ENCODE measurements at places on chromosomes 5 and 9.
A peak's percentile ranks its signal among the peaks of the same experiment; 100 is the strongest.

DNA sequence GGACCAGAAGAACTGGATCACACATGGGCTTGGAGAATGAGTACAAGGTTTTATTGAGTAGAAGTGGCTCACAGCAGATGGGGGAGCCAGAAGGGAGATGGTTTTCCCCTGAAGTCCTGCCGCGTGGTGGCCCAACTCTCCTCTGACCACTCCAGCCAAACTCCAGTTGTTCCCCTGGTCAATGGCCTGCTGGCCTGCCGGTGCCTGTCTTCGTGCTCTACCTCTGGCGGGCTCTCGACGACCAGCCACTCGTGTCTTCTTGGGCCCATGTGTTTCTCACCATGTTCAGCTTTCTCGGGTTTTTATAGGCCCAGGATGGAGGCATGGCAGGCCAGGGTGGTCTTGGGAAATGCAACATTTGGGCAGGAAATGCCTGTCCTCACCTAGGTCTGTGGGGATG lies 519.6 kb downstream of the CYLC2 start:
- no peak for DNase-seq

- no peak for DNase-seq
Measured at GRCh38 chr5:65876496-65876895, 49.9 kb upstream of the ERBIN start.

GRCh38 chr5:58934629-58935097 lies 351.8 kb downstream of the RAB3C start:
- no peak for DNase-seq

DNA sequence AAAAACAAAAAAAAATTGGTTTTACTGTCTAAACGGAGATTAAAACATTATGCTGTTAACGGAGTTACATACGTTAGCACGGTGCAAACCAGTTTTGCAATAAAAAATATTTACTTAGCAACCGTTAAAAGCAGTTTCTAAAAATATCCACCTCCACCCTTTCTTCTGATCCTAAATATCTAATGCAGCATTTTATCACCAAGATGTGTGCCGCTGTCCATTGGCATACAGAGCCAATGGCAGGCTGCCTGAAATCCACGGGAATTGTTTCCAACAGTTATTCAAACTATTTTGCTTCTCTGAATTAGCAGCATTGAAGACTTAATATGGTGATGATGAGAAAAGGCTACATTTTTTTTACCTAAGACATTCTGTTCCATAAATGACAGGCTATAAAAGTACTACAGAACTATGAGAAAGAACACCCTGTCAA lies 61.6 kb downstream of the CSNK1A1 start:
- no peak for DNase-seq

DNA sequence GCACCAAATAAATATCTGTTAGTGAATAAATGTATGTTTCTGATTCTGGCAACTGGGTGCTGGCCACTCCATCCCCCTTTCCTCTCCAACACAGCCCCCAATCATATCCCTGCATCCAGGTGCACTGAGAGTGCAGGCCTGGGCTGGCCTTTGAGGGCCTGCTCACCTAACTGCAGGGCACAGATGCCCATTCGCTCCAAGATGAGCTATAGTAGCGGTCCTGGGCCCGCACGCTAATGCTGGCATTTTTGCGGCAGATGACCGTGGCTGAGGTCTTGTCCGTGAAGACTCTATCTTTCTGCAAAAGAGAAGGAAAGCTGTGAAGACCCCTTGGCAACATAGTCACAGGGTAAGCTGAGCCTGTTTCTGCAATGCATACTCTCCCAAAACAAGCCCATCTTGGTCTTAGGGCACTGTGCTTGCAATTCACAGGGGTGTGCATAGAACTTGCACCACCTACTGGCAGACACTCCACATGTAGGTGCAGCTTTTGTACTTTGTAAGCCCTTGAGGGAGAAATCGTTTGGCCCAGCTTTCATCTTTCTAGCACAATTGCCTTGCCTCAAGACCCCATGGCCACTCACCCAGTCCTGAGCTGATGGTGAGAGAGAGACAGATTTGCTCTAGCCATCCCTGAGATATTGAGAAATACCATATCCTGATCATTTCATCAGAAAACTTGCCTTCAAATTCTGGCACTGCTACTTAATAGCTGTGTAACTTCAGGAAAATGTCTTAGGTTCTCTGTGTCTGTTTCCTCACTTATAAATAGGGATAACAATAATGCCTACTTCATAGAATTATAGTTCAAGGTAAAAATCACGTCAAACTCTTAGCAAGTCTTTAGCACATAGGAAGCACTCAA lies 13.5 kb downstream of the IL12B start:
- DNase-seq, result peak; percentile 50

GRCh38 chr5:56190497-56190896 lies 42.6 kb downstream of the ANKRD55 start:
- DNase-seq, result no peak

GRCh38 chr5:65548281-65548680 lies 14.7 kb downstream of the CENPK start:
- no peak for DNase-seq

DNA sequence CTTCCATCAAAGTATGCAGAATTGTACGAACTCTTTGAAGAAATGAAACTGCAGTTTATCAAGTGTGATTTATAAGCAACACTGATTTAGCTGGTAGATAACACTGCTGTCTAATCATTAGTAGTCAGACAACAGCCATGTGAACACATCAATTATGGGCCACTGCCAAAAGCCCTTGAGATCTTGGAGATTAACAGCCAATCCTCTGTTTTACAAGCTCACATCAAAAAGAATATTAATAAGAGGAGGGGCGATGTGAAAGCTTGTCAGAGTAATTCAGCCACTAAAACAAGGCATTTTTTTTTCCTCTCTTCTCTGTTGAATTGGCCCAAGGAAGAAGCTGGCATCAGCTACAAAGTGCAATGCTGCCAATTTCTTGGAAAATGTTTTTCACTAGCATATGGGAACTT lies 28.1 kb downstream of the ZNF608 start:
- no peak for DNase-seq

DNA sequence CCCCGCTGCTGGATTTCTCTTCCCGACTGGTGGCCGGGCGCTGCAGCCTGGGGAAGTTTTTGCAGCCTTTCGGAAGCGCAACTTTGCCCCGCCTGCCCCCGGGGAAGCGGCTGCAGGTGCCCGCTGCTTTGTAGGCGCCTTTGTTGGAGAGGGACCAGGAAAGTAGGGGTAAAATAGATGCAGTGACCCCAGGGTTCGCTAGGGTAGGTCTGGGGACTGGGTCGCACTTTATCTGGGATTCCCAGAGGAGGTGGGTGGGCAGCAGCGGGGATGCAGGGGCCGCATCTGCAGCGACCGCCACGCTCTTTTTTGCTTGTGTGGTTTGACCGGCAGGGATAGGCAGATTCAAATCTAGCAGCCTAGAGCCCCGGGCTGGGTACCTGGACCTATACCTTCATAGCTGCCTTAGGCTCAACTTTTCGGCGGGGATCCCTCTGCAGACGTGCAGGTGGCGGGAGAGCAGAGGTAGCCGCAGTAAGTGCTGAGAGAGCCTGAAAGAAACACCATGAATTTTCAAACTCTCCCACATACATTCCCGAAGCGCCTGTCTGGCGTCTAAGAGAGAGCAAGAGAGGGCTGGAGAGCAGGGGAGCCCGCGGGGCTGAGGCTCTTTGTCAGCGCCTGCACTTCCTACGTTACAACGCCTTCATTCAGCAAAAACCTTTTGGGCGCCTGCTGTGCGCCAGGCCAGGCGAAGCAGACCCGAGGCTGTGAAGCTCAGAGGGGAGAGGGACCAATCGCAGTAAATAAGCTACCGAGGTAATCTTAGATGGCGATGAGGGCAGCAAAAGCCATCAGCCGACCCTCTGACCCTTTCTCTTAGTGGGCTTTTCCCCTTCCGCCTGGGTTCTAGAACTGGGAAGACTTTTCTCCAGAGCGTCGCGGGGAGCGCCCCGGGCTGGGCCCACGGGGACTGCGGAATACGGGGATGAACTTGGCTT lies 642 bp downstream of the SV2C start:
- peak; percentile 54 for DNase-seq

DNA sequence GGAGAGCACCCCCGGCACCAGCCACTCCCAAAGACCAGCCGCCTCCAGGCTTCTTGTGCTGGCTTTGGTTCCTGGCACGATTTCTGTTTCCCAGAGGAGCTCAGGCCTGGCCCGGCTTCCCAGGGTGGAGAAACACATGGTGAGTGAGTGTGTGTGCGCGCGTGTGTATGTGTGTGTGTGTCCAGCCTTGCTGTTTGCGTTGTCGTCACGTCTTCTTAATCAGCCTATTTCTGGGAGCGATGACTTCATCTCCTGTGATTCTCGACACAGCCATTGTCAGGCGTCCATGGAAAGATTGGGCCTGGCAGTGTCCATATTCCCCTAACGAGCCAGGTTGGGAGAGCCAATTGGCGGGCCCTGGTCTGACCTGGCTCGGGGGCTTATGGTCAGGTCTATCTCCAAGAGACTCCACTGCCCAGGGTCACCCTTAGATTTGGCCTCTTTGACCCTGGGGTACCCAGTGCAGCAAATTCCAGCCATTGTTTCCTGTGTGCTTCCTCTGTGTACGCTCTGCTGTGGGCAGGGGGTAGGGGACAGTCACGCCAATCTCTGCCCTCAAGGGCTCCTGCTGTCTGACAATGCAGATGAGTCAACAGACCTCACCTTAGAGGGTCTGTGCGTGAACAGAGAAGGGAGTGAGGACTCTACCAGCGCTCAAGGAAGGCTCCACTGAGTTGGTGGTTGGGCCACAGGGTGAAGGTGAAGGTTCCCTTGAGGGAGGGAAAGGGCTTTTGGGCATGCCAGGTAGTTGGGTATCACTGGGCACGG lies 73.8 kb downstream of the DAB2IP start:
- no peak for DNase-seq

DNA sequence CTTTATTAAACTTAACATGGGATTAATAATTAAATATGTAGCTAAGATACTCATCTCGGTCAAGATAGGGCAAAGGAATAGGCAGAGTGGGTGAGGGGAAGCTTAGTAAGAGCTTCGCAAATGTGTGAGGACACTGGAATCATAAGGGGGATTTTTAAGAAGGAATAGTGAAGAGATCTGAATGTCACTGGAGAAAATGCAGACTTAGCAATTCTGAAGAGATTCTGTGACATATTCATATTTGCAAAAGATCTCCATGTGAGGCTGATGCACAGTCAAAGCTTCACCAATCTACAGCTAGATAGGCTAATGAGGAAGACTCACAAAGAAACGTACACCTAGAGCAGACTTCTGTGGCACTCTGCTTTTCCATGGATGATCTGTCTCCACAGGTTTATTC lies 1202.8 kb upstream of the CDH6 start:
- DNase-seq, result no peak

- DNase-seq, result no peak
Measured at GRCh38 chr5:43675357-43675756, 72.4 kb downstream of the NNT start.
